ENCODE measurements at places on chromosomes 4 and X.
A peak's percentile ranks its signal among the peaks of the same experiment; 100 is the strongest.

- DNase-seq, result no peak
These were observed 87.0 kb downstream of the GABRB1 start for GRCh38 chr4:47118192-47118929.

DNA sequence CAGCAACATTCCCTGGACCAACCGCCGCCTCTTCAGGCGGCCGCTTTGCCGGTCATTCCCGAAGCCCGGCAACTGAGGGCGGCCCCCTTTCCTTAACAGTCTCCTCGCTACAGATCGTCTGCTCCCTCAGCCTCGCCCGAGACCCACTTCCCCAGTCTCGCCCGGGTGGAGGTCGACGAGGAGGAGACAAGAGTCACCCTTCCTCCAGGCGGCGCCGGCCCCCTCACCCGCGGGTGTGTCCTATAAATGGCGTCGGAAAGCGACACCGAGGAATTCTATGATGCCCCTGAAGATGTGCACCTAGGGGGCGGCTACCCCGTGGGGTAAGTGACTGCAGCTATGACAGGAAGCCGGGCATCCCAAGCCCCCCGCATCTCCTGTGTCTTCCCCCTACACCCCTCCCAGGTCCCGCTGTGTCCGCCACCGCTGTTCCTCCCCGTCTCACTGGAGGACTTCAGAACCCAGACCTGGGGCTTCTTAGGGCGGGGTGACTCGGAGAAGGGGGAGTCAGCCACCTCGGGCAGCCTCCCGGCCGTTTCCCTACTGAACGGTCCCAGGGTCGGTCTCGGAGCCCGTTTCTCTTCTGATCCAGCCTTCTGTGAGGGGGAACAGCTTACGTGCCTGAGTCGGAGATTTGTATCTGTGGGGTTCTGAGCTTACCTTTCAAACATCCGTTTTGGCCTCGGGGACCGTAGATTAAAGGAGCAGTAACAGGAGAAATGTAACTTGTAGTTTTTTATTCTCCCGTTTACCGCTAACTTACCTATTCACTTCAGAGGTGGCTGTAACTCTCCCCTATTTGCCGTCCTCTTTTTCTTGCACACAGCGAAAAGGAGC lies 570 bp downstream of the WDR44 start:
- peak; percentile 46 for DNase-seq

- DNase-seq, result no peak
These were observed 203.0 kb downstream of the MAB21L2 start for GRCh38 chr4:150784939-150785338.

GRCh38 chr4:112731715-112732114 lies 94.8 kb downstream of the LARP7 start:
- DNase-seq, result no peak

DNA sequence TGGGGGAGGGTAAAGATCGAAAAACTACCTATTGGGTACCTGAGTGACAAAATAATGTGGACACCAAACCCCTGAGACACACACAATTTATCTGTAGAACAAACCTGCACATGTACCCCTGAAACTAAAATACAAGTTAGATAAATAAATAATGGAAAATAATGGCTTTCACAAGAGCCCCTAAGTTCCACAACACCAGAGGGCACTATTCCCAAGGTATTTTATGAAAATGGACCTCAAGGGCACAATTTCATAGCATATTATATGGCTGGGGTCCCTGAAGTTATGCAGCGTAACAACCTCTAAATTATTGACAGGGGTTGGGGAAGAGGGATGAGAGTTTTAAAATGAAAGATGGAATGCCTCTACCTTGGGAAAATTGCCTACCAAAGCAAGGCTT lies 81.3 kb upstream of the TMEM33 start:
- DNase-seq, result no peak

GRCh38 chr4:48958582-48958981 lies 27.5 kb upstream of the CWH43 start:
- no peak for DNase-seq

GRCh38 chrX:12974305-12974795 lies 560 bp upstream of the TMSB4X start:
- no peak for DNase-seq

GRCh38 chrX:19718642-19719041 lies 168.8 kb downstream of the SH3KBP1 start:
- no peak for DNase-seq
